SJSA1 (cell line): ENCODE measurements at places on chromosomes 7 and 10. TPM values are rescaled to one million over a fixed set of nuclear protein-coding genes. Genes with fewer than 3 reads are reported as not detected.

- no peak for DNase-seq
Observed at GRCh38 chr7:129434675-129435318, 565 bp downstream of the STRIP2 start.

- DNase-seq: no peak
Observed at GRCh38 chr7:120272261-120272660, 714 bp upstream of the KCND2 start.

GRCh38 chr10:81866753-81867152, 8.2 kb upstream of the NRG3 start:
- DNase-seq: no peak

- DNase-seq: peak; percentile 26
Observed at GRCh38 chr7:19560111-19560883, 148.5 kb downstream of the POLR1F start.

DNA sequence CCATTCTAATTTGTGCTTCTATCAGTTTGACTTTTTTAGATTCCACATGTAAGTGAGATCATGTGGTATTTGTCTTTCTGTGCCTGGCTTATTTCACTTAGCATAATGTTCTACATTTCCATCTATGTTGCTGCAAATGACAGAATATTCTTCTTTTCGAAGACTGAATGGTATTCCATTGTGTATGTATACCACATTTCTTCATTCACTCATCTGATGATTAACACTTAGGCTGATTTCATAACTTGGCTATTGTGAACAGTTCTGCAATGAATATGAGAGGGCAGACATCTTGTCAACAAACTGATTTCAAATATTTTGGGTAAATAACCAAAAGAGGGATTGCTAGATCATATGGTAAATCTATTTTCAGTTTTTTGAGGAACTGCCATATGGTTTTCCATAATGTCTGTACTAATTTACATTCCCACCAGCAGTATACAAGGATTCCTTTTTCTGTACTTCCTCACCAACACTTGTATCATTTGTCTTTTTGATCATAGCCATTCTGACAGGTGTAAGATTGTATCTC, 52.9 kb downstream of the ZNF22 start:
- no peak for DNase-seq

DNA sequence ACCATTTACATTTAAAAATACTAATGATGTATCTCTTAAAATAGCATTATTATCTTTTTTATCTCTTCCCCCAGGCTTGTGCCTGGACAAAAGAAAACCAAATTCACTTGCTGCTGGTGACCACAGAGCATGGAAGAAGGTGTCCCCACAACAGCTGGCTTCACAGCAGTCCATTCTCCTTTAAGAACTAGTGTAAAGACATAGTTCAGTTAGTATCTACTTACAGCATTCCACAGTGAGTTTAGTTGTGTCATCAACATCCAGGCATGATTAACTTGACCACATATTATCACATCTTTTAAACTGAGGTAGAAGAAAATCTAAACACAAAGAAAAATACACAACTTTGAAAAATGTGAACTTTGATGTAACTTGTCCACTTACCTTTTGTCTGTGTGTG, 55.0 kb downstream of the LRRC17 start:
- DNase-seq: no peak

DNA sequence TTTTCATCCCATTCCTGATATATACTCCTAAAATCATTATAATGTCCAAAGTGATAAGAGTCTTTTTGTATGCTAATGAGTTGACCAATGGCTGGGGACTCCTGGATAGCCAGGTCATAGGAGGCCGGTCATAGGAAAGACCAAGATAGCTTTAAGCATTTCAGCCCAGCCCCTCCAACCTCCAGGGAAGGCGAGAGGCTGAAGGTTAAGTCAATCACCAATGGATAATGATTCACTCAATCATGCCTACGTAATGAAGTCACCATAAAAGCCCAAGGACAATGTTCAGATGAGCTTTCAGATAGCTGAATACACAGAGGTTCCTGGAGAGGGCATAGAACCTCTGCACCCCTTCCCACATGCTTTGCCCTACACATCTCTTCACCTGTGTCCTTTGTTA, 75.7 kb downstream of the VWDE start:
- DNase-seq: no peak

GRCh38 chr10:79295563-79295962, 51.7 kb upstream of the PPIF start:
- DNase-seq: no peak

GRCh38 chr10:31707093-31708039, 221.3 kb downstream of the ARHGAP12 start:
- DNase-seq: peak; percentile 71

DNA sequence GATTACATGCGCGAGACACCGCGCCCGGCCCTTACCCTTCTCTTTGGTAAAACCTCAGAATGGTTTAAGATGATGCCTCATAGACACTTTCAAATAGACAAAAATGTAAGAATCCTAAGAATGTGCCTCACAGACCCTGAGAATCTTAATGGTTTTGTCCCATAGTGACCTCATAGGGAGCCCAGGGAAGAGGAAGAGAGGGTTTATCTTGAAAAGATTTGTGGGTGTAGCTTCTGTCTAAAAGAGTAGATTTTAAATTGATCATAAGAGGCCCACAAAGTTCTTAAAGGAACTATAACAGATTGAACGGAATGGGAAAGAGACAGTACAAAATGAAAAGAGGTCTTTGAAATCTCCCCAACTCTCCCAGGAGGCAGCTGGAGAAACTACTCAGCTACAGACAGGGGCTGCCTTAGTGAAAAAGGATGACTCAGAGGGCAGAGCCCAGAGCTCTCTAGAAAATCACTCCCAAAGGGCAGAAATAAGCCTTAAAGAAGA, 220.6 kb downstream of the ADRA2A start:
- peak; percentile 98 for DNase-seq

DNA sequence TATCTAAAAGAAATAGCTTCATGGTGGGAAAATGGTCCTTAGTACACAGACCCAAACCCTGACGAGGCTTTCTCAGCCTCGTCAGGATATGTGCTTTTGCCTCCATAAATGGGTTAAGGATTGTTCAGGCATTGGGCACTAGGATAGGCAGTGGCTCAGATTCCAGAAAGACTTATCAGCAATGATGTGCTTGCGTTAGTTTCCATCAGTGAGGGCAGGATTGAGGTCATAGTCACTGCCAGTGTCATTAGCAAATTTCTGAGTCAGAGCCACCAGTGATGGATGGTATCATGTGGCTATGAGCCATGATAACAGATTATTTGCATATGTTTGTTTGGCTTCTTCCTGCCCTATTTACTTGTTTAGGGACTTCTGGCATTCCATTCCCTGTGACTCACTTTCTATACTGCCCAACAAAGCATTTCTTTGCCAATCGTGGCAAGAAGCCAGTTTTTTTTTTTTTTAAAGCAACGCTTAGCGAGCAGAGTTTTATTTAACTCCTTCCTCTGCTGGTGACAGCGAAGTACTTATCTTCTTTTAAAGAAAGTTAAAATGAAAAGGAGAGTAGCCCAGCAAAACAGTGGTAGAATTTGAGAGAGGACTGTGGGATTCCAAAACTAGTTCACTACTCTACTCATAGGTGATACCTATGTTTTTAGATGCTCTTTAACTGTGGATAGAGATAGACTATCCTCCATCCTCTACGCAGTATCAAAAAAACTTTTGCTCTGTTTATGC, 44.4 kb downstream of the MYPN start:
- DNase-seq: peak; percentile 92

DNA sequence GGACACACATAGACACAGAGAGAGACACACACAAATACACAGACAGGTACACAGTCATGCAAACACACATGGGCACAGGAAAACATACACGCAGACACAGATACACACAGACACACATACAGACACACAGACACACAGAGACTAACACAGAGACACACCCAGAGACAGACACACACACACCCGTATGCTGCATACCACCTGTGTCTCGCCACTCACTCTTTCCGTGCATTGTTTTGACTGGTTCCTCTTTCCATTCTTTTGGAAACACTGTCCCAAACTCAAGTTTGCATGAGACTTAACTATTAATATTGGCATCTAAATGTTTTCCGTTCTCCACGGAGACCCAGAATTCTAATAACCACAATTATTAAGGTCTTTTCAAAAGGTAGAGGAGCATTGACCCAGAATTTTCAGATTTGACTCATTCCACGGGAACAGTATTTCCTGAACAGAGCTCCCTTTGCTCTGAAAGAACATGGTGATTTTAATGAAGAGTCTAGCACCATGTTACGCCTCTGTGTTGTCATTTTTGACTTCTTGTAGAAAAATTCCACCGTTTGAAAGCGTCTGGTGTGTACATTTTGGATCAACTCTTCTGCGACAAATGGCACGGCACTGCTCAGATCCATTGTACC, 141.2 kb upstream of the RNF32 start:
- DNase-seq: no peak

- peak; percentile 75 for DNase-seq
Observed at GRCh38 chr10:35372329-35372728, 36.0 kb downstream of the CCNY start.

DNA sequence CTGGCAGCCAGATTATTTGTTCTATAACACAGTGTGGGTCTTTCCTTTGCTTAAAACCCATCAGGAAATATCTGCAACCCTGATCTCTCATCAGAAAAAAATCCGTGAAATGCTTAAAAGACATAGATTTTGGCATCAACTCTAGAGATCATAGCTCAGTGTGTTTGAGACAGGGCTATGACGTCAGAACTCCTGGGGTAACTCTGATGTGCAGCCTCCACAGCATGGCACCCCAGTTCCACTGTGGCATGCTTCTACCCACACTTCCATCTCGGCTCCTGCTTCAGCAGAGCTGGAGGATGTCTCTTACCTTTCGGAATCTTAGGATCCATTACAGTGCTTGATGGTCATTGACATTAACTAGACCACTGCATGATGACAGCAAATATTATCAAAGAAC, 205.7 kb downstream of the LHFPL3 start:
- DNase-seq: no peak

DNA sequence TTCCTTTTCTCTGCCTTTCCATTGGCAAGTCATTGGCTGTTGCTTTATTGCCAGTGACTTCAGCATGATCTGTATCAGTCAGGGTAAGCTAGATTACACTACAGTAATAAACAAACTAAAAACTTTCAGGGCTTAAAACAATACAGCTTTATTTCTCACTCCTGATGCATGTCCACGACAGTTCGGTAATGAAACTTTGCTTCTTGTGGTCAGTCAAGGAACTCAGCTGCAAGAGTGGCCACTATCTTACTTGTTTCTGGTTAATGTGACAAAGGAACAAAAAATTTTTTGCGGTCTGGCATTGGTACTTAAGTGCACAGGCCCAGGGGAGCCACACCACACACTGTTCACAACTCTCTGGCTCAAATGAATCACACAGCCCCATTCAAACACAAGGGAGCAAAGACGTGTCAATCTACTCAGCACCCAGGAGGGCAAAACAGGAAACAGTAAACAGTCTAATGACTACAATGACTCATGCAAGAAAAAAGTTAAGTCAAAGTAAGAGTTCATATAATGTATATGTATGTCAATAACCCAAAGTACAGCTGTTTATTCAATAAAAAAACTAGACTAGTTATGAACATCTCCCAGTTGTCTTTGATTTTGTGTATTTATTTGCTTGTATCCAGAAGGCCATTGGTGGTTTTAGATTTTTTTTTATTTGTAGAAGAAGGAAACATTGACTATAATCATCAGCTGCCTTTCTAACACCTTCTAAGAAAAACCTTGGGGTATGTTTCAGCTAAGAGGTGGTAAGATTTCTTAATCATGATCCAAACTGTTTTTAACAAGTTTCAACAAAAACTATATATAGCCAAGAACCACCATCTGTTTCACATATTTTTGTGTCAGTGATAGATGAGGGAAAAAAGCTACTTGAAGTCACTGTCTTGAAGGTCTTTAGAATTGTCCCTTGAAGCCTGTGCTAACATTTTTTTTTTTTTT, 134.4 kb upstream of the FAM3C start:
- peak; percentile 97 for DNase-seq

DNA sequence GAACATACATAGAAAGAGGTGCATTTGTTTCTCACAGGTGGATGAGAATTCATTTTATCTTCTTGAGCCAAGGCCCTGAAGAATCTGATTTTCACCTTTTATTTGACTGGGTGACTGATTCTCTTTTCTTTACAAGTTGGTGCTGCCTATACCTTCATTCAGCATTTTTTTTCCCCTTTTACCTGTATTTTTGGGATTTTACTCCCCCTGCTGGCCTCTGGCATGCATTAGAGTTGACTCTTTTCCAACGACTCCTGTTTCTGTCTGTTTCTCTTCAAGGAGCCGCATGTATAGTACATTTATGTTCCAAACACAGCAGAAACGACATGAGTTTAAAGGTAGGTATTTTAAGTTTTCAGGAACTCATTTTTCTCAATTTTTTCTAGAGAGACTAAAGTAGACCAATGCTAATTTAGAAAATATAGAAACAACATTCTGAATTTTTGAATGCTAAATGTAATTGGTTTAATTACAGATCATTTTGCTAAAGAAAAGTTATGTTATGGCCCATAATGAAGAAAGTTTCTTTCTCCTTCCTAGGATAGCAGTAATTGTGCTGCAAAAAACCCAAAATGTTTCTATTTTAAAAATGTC, 149.8 kb upstream of the HDAC9 start:
- DNase-seq: peak; percentile 60

DNA sequence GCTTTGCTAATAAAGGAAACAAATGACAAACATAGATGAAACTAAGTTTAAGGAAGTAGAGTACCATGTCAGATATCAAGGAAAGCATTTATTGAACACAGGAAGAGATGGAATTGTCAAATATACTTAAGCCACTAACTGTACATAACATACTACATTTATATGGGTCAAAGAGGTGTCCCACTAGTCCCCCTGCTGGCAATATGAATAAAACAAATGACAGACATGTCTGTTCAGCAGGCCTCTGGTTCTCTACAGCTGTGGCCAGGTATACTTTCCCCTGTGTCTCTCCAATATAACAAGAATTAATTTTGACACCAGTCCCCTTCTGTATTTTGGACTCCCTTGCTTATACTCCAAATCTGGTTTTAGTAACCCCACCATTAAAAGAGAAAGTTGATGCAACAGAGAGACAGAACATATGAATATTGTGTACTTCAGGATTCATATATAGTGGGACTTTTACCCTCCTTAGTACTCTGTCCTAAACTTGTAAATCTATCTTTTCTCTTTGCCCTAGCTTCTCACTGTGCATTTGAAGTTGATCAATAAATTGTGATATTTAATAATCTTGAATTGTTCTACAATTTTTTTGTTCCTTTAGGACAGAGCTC, 42.9 kb downstream of the CD36 start:
- no peak for DNase-seq

DNA sequence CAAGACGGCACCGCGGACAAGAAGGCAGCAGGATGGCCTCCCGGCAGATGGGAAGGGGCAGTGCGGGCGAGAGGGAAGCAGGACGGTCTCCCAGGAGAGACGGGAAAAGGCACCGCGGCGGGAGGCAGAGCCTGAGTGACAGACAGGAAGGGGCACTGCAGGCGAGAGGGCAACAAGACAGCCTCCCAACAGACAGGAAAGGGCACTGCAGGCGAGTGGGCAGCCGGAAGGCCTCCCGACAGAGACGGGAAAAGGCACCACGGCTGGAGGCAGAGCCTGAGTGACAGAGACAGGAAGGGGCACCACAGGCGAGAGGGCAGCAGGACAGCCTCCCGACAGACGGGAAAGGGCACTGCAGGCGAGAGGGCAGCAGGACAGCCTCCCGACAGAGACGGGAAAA, 32.6 kb downstream of the ESYT2 start:
- DNase-seq: no peak

The SLC18A2 gene
- total RNA-seq: not detected in 2 replicates

The FANK1 gene
- total RNA-seq: 0.18 TPM in 1 of 2 replicates, not detected in the other

The GDF10 gene
- not detected in 2 replicates for total RNA-seq

The MMRN2 gene
- total RNA-seq: 1.5 TPM in 1 of 2 replicates, not detected in the other

The TNRC18 gene
- 19.8 and 28.4 TPM in 2 replicates for total RNA-seq
